Renal cortical epithelial cell (primary cell): ENCODE measurements at places on chromosomes 4 and X. TPM values are rescaled to one million over a fixed set of nuclear protein-coding genes. Genes with fewer than 3 reads are reported as not detected.
A peak's percentile ranks its signal among the peaks of the same experiment; 100 is the strongest.

The RIBC1 gene
- total RNA-seq, result 1.2 and 2.8 TPM in 2 replicates

The LPAR4 gene
- total RNA-seq, result 0.70 TPM in 1 of 2 replicates, not detected in the other

The TBX22 gene
- 0.05 TPM in 1 of 2 replicates, not detected in the other for total RNA-seq

The ADH1C gene
- total RNA-seq, result 0.35 TPM in 1 of 2 replicates, not detected in the other

The KLHL4 gene
- total RNA-seq, result 2.6 and 3.6 TPM in 2 replicates

The HSFX4 gene
- total RNA-seq, result not detected in 2 replicates

The ANK2 gene
- total RNA-seq, result 11.5 and 17.7 TPM in 2 replicates

DNA sequence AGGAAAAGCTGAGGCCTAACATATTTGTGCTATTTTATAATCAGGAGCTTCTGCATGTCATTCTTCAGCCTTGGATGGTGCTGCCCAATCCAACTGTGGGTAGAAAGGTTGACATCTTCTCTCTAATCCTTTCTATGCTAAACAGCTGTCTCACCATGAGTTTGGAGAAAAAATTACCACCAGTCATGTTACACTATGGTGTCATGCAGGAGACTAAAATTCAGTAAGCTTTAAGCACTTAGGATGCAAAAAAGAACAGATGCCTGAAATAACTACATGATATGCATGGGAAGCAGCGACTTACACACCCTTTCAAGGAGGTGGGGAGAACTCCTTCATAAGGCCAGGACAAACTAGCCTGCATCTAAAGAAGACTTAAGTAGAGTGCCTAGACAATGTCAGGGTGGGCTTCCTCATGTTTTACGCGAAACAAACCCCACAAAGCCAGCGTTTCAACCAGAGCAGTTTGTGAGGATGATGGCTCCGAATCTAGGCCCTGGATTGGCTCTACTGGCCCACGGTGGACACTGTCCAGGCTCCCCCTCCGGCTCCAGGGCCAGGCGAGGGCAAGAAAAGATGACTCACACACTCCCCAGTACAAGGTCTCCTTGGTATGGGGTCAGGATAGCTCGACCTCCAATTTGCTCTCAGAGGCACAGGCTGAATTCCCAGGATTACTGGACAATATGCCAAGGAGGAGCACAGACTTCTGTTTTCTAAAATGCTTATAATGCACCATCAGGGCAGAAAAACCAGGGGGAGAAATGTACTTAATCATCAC, 45.1 kb downstream of the STX18 start:
- DNase-seq, result peak; percentile 39

DNA sequence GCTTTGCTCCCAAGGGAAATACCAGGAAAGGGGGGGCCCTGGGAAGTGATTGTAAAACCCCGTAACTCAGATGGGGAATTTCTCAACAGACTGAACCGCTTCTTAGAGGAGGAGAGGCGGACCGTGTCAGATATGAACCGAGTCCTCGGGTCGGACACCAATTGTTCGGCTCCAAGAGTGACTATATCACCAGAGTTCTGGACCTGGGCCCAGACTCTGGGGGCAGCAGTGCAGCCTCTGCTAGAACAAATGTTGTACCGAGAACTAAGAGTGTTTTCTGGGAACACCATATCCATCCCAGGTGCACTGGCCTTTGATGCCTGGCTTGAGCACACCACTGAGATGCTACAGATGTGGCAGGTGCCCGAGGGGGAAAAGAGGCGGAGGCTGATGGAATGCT, 1.0 kb downstream of the PNMA3 start:
- no peak for DNase-seq

- DNase-seq, result no peak
Measured at GRCh38 chr4:176910646-176911045, 117.9 kb upstream of the VEGFC start.

DNA sequence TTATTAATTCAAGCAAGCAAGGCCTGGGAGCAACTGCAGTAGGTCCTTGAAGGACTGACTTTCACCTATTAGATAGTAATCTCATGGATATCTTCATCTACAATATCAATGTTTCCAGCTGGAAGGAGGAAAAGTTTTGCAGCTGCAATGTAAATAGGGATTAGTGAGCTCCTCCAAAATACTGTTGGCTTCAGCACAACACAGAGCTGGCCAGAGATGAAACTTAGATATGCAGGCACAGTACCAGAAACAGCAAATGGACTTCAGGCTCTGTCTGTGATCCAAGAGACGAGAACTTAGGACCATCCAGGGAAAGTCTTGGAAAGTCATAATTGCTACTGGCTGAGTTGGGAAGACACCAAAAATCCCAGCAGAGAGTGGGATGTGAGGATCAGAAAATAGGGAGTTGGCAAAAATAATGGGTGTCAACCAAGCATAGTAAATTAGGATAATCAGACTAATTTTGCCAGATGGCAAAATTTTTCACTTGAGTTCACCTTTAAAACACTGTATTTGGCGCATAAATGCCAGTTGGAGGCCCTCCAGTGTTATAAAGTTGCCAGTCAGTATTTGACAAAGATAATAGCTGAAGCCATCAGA, 57.5 kb downstream of the PARM1 start:
- DNase-seq, result no peak

GRCh38 chrX:22357621-22358020, 84.9 kb downstream of the CBLL2 start:
- DNase-seq, result no peak

- DNase-seq, result no peak
Measured at GRCh38 chr4:56077676-56078075, 128.9 kb downstream of the CEP135 start.

DNA sequence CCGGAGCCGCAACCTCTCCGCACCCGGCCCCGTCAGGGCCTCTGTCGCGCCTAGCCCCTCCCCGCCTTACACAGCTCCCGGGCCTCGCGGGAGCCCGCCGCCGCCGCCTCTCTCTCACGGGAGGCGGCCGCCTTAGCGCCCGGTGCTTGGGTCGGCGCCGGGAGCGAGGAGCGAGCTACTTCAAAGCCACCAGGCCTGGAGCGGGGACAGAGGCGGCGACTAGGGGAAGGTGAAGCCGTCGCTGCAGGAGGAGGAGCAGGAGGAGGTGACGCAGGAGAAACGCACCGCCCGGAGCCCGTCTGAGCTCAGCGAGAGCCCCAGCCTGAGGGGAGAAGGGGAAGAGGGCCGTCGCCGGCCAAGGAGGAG, 250 bp downstream of the USP9X start:
- DNase-seq, result no peak

DNA sequence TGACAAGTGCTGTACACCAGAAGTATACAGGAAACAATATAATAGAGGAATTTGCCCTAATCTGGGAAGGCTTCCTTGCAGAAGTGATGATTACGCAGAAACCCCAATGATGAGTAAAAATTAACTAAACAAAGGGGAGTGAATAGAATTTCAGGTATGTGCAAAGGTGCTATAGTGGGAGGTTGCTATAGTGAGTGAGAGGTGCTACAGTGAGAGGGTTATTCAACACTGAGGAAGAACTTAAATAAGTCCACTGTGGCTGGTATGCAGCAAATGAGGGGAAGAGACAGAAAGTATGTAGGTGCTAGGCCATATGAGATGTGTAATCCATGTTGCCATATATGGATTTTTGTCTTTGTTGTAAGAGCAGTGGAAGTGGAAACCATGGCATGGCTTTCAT, 69.5 kb downstream of the TRIM2 start:
- DNase-seq, result peak; percentile 15

DNA sequence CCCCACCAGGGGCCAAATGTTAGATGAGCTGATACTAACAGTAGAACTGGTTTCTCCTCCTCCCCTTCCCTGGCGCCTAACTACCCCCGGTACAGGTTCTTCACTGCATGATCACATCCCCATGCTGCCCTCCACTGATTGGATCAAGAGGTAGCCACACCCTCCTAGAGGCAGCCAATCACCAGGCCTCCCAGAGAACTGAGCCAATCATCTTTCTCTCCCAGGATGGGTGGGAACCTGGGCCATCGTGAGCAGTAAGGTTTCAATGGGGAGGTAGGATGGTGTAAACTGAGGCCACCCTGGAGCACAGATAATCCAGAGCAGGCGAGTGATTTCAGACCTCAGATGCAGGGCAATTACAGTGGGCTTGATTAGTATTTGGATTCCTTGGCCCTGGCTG, 64.2 kb downstream of the PPP2R2C start:
- DNase-seq, result no peak

- peak; percentile 23 for DNase-seq
Measured at GRCh38 chr4:74873545-74874301, 59.2 kb upstream of the PARM1 start.

GRCh38 chrX:15014281-15014680, 141.1 kb downstream of the MOSPD2 start:
- no peak for DNase-seq

GRCh38 chr4:89294573-89295269, 12.9 kb downstream of the GPRIN3 start:
- DNase-seq, result no peak

- peak; percentile 37 for DNase-seq
Measured at GRCh38 chr4:96354036-96354712, 514.3 kb downstream of the PDHA2 start.

DNA sequence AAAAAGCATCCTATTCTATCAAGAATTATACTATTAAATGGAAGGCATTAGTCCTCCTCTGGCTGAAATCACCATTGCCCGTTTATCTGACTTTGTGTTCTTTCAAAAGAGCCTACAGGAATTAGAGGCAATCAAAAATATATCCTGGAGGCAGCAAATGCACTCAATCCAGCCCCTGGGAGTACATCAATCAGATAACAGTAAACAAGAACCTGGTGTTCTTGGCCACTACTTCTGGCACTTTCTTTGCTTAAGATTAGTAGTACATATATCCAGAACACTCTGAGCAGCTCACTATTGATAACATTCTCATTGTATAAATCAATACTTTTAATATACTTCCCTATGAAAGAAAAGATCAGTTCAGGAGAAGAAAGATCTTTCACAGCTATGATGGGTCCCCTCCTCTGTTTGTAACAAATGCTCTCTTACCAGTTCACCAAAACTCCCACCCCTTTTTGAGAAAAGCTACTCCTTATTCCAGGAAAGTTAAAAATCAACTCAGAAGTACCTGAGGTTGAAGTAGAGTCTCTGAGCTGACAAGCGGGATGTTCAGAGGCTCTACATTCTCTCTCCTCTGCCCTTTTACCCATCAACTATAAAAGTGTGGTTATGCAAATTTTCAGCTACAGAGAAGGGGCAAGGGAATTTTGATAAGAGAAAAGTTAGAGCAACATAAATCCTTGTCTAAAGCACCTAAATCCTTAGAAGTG, 176.0 kb downstream of the COX18 start:
- peak; percentile 18 for DNase-seq

DNA sequence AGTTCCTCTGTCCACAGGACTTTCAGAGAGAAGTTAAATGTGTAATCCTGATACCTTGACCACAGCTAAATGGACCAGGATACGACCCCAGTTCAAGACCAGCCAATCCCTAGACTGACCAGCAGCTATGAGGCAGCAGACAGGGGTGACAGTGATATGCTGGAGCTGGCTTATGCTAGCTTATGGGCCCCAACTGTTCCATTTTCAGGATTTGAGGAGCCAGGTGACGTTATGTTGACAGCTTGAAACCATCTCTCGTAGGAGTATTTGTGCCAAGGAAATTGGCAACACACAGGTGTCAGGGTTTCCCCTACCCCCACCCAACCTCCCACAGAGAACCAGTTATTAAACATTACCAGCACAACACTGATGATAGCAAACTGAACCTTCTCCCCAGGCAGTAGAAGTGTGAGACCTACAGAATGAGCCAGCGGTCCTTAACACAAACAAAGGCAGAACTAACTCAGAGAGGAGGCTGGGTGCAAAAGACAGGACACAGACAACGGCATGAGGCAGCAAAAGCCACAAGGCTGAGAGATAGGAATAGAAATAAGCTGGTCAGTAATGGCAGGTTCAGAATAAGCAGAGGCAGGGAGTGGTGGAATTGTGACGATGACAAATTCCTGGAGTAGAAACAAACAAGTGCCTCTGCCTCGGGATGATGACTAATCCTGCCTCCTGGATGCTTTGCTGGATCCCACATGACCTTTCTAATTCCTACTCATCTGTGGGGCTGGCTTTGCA, 85.6 kb upstream of the CPEB2 start:
- peak; percentile 97 for DNase-seq

- DNase-seq, result no peak
Measured at GRCh38 chrX:4005281-4005680, 291.8 kb upstream of the PRKX start.

DNA sequence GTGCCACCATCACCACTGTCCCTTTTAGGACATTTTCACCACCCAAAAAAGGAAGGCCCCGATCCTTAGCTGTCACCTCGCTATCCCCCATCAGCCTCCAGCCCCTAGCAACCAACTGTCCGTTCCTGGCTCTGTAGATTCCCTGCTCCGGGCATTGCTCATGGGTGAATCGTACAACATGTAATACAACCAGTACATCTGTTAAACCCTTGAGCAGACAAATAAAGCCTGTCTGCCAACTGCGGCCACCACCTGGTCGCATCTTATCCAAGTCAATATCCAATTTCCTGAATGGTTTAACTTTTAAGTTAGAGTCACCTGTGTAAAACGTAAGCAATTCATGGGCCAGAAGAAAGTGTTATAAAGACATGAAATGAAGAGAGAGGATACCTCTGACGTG, 251.9 kb downstream of the AFAP1 start:
- no peak for DNase-seq

GRCh38 chrX:99242001-99242400, 1168.1 kb downstream of the PCDH19 start:
- no peak for DNase-seq

DNA sequence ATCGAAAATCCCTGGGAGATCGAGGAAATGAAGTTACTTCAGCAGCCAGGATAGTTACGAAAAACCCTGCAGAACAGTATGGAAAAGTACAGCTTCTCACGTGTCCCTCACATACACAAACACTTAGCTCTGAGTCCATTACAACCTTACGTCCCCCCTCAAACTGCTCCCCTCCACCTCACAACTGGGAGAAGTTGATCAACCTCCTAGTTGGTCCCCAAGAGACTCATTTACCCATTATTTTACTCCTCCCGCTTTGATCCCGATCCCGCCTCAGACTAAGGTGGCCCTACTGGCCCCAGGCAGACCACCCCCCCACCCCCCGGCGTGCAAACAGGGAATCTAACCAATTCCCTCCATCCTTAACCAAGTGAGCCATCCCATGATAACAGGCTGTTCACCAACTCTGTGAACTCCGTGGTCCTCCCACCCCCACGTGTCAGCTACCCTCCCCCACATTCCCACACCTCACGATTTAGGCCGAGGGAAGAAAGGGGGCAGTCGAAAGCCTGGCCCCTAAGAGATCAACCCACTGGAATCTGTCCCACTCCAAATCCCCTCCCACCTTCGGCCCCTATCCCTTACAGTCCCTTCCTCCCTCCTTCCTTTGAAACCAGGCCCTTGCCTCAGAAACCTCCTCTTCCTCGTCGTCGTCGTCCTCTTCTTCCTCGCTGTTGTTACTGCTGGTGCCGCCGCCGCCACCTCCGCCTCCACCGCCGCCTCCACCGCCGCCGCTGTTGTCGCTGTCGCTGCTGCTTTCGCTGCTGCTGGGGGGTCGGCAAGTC, 755 bp downstream of the ANKRD17 start:
- peak; percentile 32 for DNase-seq

GRCh38 chrX:45771114-45771513, 570.4 kb upstream of the DIPK2B start:
- peak; percentile 91 for DNase-seq

DNA sequence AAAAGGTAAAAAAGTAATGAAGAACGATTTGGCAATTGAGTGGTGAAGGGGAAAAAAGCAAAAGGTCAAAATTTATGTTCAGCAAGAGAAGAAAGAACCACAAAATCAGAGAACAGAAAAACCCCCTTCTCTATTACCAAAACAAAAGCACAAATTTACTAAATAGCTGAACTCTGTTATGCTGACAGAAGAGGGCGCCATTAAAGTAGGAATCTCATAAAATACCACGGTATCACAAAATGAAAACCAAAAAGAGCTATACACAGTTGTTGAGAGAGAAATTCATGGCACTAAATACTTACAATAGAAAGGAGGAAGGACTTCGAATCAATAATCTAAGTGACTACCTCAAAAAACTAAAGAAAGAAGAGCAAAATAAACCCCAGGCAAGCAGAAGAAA, 69.6 kb upstream of the CXorf66 start:
- no peak for DNase-seq
